ENCODE measurements at places on chromosomes 11 and 22.

DNA sequence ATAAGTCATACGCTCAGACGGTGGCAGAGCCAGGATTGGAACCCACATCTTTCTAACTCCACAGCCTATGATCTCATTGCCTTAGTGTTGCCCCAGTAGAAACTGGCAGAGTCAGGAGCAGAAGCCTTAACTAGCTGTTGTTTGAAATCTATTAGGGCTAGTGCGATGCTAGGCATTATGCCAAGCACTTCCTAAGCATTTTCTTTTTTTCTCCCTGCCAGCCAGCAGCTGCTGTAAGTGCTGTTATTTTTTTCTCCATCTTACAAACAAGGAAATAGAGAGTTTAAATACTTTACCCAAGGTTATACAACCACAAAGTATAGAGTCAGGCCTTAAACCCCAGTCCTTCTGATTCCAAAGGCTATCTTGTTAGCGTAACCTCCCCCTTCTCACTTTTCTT, 161.0 kb upstream of the SORL1-AS1 start:
- peak; percentile 88 for DNase-seq

GRCh38 chr11:100830978-100831732, 144.1 kb downstream of the ARHGAP42 start:
- DNase-seq: peak; percentile 78

- no peak for DNase-seq
Measured at GRCh38 chr22:19398206-19398605, 33.3 kb downstream of the HIRA start.

DNA sequence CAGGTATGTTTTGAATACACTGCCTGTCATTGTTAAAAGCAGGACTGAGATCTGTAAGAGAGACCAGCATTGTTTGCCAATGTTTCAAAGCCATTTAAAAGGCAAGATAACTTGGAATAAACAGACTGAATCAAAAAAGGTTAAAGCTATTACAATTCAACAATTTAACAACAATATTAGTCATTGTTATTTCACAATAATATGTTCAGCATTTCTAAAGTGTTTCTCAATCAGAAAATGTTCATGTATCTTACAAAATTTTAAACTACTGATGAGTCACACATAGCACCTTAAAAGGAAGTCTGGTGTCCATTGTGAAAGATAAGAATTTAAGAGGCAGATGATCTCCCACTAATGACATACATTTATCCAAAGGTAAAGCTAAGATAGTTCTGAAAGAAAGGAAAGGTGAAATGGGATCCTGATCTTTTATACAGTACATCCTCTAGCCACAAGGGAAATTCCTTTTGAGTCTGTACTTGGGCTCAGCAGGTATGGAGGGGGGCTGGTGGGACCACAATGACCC, 79.7 kb downstream of the MAML2 start:
- DNase-seq: peak; percentile 98

DNA sequence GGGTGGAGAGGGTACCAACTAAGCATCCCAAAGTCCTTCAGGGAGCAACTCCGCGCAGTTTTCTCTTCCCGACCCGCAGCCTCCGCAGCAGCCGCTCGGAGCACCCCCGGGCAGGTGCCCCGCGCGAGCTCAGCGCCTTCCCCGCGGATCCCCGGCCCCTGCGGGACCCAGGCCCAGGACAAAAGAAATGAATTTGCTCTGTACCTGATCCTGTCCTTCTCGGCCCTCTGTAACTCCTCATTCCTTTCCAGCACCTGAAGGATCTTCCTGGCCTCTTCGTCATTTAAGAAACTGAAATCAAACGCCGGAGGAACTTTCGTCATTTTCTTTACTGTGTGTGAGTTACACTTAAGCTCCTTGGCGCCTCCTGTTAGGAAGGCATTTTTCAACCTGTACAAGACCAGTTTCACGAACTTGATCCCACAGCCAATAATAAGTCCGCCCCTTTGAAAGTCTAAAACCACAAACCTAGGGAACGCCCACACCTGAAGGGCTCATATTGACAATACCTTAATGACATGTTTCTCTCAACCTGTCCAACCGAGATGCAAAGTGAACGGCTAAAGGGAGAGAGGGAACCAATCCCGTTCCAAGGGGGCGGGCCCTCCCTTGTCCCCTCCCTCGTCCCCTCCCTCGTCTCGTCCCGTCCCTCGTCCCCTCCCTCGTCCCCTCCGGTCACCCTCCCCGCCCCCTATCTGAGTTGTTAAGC, at the start of gene EXPH5:
Gene EXPH5 (minus strand): TSS at position 555 of the 709 bp plus-strand sequence. CDS start 232 bp downstream, at position 323.
- DNase-seq: peak; percentile 96

DNA sequence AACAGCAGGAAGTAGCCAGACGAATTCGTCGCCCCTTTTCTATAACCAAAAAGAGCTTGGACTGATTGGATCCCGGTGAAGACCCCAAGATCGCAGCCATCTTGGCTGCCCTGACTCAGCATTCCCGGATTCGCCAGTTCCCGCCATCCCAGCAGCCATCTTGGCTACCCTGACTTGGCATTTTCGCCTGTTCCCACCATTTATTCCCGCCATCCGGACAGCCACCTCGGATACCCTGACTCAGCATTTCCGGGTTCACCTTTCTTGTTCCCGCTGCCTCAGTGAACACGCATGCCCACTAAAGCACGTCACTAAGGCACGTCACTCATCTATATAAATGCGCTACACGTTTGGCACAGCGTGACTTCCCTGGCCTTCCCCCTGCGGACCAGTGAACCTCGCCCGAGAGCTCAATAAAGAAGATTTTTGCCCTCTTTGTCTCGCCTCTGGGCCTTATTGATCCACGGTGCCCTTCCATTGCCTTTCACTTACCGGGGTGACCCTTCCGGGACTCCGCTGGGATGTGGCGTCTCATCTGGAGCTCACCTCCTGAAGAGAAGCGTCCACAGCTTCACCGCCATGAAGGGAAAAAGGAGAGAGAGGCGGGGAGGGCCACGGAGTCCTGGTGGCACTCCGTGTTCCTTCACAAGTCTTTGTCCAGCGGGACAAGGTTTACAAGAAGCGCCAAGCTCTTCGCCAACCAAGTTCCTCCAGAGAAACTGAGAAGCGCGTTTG, 4.0 kb upstream of the OR56A3 start:
- no peak for DNase-seq

GRCh38 chr11:98587884-98588283, 432.9 kb upstream of the CNTN5 start:
- no peak for DNase-seq

DNA sequence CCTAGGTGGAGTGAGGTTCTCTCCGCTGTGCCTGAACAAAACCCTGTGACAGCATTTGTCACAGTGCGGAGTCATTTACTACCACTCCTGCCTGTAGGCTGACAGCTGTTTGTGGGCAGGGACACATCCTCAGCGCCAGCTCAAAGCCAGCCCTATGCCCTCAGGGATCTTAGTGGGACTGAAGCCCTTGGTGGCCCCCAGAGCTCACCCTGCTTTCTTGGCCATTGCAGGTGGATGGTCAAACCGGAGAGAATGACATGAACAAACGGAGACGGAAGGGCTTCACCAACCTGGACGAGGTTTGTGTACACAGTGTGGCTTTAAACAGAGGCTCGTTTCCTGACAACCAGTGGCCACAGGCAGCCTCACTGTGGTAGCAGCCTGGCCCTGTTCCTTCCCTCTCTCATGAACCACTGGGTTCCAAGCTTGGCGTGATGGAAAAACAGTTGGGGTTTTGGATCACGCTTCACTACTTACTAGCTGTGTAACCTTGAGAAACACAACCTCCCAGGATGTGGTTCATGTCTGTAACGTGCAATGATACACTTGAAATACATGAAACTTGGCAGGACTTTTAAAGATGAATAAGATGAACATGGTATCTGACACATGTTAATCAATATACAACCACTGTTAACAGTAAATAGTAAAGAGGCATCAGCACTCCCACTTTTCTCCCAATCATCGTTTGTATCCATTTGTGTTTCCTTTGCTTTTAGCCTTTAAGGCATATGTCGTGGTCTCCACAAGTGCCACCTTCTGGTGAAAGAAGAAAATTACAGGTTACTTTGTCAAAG, 125.8 kb downstream of the MICAL2 start:
- DNase-seq: peak; percentile 65

- no peak for DNase-seq
Measured at GRCh38 chr11:65212226-65212801, 30.6 kb downstream of the CAPN1 start.

GRCh38 chr11:61176446-61176845, 15.2 kb upstream of the VPS37C start:
- no peak for DNase-seq

DNA sequence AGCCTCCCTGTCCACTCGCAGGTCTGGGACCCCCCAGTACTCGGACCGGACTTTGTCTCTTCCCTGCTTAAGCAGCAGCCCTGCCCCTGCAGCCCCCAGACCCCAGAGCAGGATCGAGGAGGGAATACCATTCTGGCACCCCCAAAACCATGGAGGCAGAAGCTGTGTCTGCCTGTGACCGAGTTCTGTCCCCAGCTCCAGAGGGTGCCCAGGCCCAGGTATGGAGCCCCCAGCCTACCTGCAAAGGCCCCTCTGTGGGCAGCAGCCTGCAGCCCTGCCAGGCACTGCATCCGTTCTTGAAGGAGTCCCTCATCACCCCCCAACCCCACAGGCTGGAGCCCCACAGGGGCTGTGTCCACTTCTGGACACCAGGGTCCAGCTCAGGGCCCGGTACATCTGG, 163.8 kb downstream of the BRD1 start:
- DNase-seq: no peak

GRCh38 chr22:27637604-27638003, 164.0 kb downstream of the MN1 start:
- no peak for DNase-seq

- DNase-seq: no peak
Measured at GRCh38 chr22:40147388-40148176, 30.1 kb upstream of the TNRC6B start.

- no peak for DNase-seq
Measured at GRCh38 chr22:26549902-26550497, 37.7 kb upstream of the TFIP11 start.

DNA sequence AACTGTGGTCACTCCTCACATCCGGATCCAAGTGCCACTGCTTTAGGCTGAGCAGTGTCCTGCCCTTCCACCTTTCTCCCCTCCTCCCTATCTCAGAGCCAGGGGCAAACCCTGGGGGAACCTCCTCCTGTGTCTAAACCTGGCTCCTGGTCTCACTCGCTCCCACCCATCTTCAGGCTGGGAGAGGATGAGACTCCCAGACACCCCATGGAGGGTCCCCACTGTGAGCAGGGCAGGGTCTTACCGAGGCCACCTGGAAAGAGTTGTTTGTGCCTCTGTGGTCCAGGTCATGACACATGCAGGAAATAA, 93.6 kb downstream of the PDE2A start:
- DNase-seq: no peak

DNA sequence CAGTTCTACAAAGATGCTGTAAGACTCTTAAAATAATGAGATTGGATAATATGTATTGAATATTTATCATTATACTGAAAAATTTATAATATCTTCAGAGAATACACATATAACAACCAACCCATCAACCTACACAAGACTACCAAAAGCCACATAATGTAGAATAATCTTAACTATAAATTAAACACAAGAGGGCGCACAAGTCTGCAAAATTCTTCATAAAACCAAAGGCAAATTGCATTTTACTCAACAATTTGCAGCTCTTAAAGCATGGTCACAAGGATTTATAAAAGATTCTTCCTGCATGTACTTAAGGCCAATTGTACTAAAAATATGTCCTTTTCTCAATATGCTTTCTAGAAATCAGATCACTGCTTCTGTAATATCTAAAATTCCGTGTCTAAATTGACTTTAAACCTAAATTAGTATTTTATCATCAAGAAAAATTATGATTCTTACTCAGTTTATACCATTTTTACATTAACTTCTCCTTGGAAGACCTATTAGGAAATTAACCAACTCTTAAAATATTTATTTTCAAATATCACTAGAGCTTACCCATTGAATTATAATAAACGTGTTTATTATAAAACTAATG, 79.0 kb downstream of the TTC28 start:
- DNase-seq: peak; percentile 71

GRCh38 chr11:70603114-70603755, 204.9 kb downstream of the CTTN start:
- DNase-seq: no peak

- peak; percentile 47 for DNase-seq
Measured at GRCh38 chr11:101441747-101442146, 142.1 kb downstream of the TRPC6 start.

DNA sequence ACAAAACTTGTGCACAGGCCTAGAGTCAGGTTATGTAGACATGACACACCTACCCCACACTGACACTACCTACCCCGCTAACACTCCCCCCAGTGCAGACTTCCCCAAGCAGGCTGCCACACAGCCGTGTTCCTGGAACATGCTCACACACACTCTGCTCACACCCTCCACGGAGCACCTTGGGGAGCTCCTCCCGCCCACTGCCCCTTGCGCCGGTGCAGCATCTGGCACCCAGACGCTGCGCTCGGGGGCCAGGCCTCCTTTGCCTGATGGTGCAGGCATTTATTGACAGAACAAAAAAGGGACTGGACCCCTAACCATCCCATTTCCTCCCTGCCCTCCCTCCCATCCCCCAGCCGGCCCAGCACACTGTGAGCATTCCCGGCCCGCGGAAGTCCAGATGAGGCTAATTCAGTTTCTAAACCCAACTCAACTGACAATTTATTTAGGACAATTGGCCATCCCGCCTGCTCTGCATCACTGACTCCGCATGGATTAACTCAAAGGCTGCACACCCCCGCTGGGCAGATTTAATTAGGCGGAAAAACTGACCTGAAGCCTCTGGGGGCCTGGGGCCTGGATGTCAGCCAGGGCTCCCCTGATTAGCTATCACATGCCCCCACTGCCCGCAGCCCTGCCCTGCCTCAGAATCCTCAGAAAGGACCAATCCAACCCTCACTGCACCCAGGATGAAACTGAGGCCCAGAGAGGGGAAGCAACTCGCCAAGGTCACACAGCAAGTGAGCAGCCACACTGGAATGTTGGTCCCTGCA, 30.1 kb downstream of the KCNC1 start:
- DNase-seq: no peak

DNA sequence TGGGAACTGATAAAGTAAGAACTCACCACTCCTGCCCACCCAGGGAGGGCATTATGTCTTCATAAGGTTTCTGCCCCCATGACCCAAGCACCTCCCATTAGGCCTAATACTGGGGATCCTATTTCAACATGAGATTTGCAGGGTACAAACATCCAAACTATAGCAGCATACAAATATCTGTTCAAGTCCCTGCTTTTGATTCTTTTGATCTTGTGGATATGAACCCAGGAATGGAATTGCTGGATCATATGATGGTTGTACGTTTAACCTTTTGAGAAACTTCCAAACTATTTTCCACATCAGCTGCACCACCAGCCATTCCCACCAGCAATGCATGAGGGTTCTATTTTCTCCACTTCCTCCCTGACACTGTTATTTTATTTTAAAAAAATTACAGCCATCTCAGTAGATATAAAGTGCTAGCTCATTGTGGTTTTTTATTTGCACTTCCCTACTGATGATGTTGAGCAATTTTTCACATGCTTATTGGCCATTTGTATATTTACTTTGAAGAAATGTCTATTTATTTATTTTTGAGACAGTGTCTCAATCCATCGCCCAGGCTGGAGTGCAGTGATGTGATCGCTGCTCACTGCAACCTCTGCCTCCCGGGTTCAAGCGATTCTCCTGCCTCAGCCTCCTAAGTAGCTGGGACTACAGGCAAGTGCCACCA, 7.1 kb upstream of the ATG16L2 start:
- peak; percentile 52 for DNase-seq

- peak; percentile 28 for DNase-seq
Measured at GRCh38 chr11:61771985-61772455, 19.6 kb downstream of the MYRF start.

Data from renal cortical epithelial cell (primary cell).